ENCODE measurements at places on chromosomes 2 and 18. TPM values are rescaled to one million over a fixed set of nuclear protein-coding genes. Genes with fewer than 3 reads are reported as not detected.

DNA sequence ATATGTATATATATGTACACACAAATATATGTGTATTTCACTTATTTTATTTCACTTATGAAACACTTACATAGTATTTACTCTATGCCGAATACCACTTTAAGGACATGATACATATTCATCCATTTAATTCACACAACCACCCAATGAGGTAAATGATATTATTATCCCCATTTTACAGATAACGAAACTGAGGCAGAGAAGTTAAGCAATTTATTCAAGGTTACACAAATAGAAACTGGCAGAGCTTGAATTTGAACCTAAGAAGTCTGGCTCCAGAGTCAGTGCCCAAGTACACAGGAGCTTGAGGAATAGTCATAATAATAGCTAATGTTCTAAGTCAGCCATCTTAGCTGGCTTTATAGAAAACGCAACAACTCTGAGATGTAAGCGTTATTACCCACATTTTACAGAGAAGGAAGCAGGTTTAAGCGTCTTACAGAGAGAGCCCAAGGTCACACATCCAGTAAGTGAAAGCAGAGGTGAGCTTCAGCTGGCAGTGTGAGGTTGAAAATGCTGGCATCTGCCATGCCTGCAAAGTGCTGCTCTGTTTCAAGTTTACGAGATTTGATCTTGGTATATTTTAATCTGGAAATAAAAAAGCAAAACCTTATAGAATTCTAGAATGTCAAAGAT, 326.9 kb downstream of the LPIN1 start:
- DNase-seq = no peak

DNA sequence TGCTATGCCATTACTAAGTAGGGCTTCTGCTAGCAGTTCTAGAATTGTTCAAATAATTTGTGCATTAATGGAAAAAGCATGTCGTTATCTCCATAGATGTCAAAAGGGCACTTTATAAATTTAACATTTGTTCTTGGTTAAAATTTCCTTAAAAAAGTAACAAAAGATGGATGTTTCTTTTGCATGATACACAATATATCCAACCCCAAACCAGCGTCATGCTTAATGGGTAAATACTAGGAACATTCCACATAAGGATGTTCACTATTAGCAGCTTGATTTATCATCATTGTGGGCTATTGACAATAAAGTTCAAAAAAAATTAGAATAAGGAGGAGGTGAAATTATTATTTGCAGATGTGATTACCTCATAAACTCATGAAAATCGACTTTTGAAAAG, 79.7 kb downstream of the GREB1L start:
- no peak for DNase-seq

ADCYAP1 gene
- total RNA-seq = not detected

GRCh38 chr18:55354795-55355194, 233.2 kb downstream of the TCF4 start:
- no peak for DNase-seq

PLB1 gene
- 1.2 TPM for total RNA-seq

NT5DC4 gene
- total RNA-seq = not detected

OXER1 gene
- 0.21 TPM for total RNA-seq

GRCh38 chr2:231102772-231103171, 22.1 kb downstream of the HTR2B start:
- DNase-seq = no peak

DNA sequence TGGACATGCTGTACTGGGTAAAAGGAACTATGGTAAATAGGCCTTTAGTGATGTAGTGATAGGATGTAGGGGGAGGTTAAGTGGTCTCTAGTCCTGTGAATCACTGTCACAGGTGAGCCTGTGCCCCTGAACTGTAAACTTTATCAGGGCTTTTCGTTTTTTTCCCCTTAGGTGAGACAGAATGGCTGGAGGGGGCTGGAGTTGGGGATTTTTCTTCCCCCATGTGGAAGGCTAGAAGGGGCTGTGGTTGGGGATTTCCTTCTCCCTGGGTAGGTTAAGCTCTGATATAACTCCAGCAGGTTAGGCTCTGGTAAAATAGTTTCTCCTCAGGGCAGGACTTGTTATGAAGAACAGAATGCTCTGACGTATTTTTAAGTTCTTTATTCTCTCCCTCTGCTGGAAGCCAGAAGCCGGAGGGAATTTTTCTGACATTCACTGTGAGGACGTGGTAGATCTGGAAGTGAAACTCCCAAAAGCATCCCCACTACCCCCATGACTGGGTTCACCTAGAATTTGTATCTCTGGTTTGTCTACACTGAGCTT, 28.5 kb downstream of the PIKFYVE start:
- DNase-seq = no peak

ANKRD29 gene
- not detected for total RNA-seq

DNA sequence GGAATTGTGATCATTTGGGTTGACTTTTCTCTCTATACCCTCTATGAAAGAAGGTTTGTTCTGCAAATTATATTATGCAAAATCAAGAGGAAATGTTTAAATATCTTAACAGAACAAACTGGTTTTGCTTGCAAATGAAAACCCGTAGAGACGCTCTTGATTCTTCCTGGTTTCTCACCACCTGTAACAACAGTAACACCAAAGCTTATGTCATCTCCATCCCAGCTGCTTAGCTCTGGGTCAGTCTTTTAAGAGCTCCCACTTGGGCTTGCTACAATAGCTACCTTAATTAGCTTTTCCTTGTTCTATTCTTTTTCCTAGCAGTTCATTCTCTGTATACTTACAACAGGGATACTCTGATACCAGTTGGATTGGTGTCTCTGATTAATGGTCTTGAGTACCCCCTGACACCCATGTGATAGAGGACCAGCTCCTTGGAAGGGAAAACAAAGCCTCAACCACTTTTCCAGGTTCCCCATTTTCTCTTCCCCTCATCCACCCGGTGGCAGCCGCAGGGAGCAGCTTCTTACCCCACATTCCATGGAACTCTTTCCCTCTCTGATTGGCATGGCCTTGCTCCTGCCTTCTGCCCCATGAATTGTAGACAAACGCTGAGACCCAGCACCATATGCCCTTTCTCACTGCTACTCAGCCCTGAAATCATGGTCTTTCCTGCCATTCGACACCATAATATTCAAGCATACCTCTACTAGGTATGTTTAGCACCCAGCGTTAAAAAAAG, 27.7 kb downstream of the TMEM182 start:
- DNase-seq = no peak

TXNDC2 gene
- total RNA-seq = not detected

- DNase-seq = no peak
These were observed 70.4 kb upstream of the CYP1B1 start for GRCh38 chr2:38146275-38146906.

- no peak for DNase-seq
These were observed 260.9 kb downstream of the RAD51AP2 start for GRCh38 chr2:17257189-17257909.

- no peak for DNase-seq
These were observed 179.5 kb downstream of the CELF4 start for GRCh38 chr18:37385846-37386778.

DNA sequence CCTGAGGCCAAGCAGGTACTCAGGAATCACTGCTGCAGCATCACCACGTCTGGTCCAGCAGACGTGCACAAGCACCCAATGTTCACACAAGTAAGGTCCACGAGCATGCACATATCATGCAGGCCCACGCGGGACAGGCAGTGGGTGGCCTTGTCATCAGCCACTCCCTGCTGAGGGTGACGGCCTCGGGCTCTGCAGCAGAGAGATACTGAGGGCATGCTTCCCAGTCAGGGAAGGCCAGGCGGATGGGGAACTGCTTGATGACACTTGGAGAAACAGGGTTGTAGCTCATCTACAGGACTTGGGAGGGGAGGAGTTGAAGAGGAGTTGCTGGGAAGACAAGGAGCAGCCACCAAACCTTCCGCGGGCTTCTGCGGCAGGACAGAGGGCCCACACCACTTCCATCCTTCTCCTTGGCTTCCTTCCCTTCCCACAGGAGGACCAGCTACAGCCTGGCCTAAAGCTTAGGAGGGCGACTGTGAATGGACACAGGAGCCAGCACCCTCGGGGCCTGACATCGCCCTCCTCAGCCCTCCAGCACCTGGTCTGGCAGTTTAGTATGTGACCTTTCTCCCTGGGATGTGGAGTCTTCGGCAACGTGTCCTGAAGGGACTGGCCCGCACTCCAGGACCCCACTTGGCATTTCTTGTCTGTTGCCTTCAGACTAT, 15.2 kb downstream of the MFSD2B start:
- DNase-seq = no peak

AMER3 gene
- total RNA-seq = not detected

GRCh38 chr2:70855667-70856066, 20.1 kb upstream of the CD207 start:
- DNase-seq = no peak

DNA sequence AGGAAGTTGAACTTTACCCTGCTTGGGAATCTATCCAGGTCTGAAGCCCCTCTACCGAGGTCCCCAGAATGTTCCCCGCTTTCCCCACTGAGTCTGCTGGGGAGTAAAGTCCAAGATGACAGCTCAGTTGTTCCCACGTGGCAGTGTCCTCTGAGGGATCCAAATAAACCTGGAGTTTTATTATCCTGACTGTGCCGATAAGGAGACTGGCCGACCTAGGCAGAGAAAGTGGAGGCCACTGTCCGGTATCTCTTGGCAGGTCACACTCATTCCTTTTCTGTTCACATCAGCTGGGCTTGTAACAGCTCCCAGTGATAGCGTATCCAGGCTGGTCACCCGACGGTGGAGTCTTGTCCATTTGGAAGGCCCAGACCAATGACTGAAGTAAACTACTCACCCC, 27.5 kb upstream of the C18orf32 start:
- DNase-seq = no peak

GRCh38 chr2:39779341-39779851, 338 bp upstream of the THUMPD2 start:
- no peak for DNase-seq

POTEI gene
- total RNA-seq = not detected

- DNase-seq = no peak
These were observed 53.6 kb upstream of the ATP8B1 start for GRCh38 chr18:57856557-57857280.

DNA sequence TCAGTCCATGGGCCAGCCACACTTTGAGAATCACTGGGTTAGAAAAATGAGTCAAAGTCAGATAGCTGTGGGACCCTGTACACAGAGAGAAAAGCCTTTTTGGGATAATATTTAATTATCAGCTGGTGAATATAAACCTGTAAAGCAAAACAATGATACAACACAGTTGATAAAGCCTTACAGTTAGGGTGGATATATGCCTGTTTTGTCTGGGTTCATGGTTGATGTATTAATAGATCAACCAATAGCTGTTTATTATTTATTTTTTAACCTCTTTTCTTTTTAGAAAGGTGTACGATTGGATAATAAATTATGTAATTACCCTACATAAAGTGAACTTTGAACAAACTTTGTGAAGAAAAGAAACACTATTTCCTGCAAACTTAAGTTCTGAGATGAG, 145.6 kb downstream of the TDRD15 start:
- DNase-seq = no peak

- no peak for DNase-seq
These were observed 129.4 kb upstream of the EPC2 start for GRCh38 chr2:148515120-148515519.

- no peak for DNase-seq
These were observed 49.5 kb downstream of the TFCP2L1 start for GRCh38 chr2:121235542-121235941.

DNA sequence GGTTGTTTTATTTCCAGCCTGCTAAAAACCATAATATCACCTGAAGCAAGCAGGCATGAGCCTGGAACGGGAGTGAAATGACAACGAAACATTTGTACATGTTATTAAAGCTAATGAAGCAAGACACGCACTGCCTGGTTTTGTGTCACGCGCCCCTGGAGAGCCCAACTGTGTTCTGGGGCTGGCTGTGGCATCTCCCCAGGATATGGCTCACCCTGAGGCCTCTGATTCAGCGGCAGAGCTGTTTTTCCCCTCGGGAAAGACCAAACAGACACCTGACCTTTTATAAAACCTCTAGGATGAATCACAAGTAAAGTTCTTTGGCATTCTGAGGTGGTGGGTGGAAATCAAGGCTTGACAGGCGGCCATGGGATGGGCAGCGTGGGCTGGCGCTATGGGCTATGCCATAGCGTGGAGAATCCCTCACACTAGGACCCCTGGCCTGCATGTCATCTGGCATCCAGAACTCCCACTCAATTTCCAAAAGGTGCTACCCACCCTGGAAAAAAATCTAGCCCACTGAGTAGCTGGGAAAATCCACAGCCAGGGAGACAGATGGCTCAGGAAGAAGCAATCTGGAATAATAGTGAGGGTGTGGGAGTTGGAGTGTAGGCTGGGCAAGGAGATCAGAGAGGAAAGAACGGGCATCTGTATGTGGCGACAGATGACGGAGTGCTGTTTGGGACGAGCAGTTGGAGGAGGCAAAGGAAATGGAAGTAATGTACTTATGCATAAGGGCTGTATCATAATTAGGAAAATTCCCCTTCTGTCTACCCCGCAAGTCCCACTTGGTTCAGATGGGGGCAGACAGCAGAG, 262.0 kb downstream of the AFF3 start:
- DNase-seq = no peak

- no peak for DNase-seq
These were observed 676.6 kb downstream of the DPP10 start for GRCh38 chr2:115119086-115119485.

DNA sequence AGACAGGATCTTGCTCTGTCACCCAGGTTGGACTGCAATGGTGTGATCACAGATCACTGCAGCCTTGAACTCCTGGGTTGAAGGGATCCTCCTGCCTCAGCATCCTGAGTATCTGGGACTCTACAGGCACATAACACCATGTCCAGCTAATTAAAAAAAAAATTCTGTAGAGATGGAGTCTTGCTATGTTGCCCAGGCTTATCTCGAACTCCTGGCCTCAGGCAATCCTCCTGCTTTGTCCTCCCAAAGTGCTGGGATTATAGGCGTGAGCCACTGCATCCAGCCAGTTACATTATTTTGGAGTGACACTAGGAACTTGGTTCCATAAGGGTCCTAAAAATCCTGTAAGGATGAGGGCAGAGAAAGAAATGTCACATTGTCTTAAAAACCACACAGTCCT, 89.1 kb upstream of the ZFP36L2 start:
- DNase-seq = no peak

DNA sequence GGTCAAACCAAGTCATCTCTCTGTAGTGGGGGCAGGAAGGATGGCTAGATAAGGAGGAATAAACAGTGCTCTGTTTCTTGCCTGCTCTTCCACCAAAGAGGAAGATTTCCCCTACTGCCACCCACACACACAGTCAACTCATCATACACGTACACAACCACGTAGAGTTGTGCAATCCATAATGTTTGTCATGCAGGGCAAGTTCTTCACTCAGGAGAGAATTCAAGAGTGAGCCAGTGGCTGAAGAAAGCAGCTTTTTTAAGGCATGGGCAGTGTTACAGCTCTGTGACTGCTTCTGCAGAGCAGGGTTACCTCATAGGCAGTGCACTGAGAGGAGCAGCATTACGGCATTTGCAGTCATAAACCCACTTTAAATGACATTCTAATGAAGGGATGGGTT, 283.0 kb downstream of the RND3 start:
- no peak for DNase-seq

TUBB8B gene
- total RNA-seq = not detected

- no peak for DNase-seq
These were observed 2.7 kb downstream of the ST8SIA5 start for GRCh38 chr18:46754188-46754587.

- DNase-seq = no peak
These were observed 145.4 kb upstream of the SATB2 start for GRCh38 chr2:199602896-199603717.

All from activated CD8-positive, alpha-beta memory T cell treated with anti-CD3 and anti-CD28 coated beads, Interleukin-2, amount 10 ng/mL, durations not matched to agents 7 days and 5 days (primary cell).